Dermis blood vessel endothelial cell (primary cell): ENCODE measurements at places on chromosomes 5 and 9.
A peak's percentile ranks its signal among the peaks of the same experiment; 100 is the strongest.

DNA sequence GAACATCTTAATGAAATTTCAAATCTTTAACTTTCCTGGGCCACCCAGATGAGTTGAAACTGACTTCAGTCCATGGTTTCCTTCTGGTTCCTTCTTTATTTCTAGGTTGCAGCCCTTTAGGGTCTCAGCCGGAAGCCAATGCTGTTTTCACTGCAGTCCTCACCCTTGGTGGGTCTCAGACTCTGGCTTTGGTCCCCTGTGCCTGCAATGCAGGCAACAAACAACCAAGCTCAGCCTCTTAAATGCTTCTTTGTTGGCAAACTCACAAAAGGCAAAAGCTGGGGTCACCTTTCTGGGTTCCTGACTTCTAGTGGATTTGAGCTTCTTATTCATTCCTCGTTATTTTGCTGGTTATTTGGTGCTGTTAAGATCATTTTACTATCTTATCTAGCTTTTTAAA is 19.3 kb upstream of the APC start:
- DNase-seq, result no peak

- no peak for DNase-seq
These were observed 938.5 kb upstream of the ACO1 start for GRCh38 chr9:31445960-31446359.

DNA sequence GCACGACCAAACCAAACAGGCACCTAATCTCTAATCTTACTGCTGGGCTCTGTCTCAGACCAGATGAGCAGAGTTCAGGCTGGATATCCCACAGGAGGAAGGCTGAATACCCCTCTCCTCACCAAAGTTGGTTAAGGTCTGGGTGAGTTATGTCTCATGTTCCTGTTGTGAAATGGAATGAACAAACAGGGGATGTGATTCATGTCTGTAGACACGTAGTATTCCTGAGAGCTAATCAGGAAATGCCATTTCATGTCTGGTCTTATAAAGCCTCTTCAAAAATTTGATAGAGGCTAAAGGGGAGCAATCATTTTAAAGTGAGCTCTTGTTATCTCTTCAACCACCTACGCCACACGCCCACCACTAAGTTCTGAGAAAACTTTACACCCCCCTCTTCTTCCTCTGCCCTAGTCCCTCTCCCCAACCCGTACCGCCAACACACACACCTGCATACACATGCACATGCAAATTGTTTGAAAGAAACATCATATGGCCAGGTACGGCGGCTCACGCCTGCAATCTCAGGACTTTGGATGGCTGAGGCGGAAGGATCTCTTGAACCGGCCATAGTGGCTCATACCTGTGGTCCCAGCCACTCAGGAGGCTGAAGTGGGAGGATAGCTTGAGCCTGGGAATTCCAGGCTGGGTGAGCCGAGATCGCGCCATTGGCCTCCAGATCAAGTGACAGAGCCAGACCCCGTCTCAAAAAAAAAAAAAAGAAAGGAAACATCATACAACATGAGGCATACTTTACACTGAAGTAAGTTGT is 69.8 kb upstream of the RAI14 start:
- DNase-seq, result peak; percentile 99

- no peak for DNase-seq
These were observed 3.7 kb upstream of the CDC23 start for GRCh38 chr5:138216799-138217198.

GRCh38 chr9:90061187-90061586 is 456.4 kb downstream of the GADD45G start:
- no peak for DNase-seq

DNA sequence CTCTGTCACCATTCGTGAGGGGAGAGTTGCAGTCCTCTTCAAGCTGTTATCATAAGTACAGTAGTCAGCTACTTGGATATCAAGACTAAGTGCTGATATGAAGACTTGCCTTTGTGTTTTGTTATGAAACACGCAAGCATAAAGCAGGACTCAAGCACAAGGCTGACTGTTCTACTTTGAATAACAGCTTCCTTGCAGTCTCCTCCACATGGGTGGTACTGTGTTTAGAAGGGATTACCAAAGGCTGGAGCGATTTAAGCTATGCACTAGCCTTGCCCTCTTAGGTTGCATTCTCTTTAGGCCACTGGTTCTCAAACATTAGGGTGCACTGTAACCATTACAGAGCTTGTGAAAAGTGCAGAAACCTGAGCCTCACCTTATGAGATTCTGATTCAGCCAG is 41.4 kb downstream of the SLC25A51 start:
- DNase-seq, result no peak

DNA sequence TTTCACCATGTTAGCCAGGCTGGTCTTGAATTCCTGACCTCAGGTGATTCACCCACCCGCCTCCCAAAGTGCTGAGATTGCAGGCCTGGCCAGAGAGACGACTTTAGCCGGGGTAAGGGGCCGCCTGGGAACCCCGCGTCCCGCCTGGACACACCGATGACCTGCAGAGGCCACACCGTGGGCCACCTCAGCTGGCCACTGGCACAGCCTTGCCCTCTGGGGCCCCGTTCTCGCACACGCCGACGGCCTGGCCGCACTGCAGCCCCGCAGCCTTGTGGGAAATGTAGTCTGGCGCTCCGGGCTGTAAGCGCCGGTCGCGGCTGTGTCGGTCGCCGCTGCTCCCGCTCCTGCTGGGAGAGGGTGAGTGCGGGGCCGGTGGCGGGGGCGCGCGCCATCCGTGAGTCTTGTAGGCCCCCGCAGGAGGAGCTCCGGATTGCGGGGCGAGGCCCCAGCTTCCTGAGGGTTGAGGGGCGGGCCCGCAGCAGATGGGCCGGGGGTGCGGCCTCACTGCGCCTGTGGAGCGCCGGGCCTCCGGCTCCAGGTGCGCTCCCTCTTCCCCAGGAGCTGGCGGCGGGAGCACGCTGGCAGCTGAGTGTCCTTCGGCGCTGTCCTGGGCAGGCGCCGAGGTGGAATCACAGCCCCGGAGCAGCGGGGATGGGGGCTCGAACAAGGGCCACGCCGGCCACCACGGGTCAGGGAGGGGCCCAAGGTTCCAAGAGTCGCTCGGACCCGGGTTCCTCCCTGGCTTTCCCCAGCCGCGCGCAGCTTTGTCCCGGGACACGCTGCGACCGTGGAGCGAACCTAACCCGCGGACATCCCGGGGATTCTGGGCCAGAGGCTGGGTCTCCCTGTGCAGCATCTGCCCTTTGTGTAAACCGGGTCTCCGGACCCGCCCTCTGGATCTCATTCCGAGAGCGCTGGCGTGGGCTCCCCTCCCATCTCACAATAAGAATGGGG is at the start of gene ZFP2:
TSS of gene ZFP2 (plus strand) at position 299 of the 957 bp plus-strand sequence. CDS start 35,401 bp downstream, outside the sequence.
- peak; percentile 65 for DNase-seq

GRCh38 chr9:15299374-15299939 is 7.6 kb downstream of the TTC39B start:
- peak; percentile 20 for DNase-seq

DNA sequence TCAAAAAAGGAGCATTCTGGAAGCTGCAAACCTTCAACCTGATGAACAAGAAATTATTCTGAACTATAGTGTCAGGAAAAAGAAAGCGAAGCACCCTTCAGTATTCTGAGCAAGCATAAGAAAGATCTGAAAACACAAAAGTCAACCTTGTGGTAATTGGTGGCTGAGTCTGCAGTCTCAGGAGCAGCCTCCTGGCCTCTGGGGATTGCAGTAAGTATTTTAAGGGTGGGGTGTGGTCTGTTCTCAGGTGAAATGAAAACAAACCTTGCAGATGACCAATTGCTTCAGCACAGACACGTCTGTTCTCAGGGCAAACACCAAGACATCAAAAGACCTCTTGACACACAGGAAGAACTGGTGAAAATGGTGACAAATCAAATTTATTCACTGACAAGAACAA is 147.8 kb upstream of the RAPGEF1 start:
- DNase-seq, result no peak
